ENCODE measurements at places on chromosomes 5 and 9.

DNA sequence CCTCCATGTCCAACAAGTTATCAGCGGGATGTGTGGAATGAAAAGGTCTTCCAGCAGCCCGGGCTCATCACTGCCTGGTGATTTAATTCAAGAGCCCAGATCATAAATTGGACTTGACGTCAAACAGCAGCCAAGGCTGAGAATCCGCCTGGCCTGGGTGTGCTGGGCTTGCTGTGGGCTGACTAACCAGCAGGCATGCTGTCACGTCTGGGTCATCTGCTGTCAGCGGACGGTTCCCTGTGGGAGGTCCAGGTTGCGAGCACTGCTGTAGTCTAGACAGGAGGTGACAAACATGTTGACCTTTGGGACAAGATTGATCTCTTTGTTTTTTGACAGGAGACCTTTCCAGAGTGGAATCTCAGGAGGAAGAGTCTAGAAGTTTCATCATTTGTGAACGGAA is 289.7 kb downstream of the OSTF1 start:
- DNase-seq: no peak

DNA sequence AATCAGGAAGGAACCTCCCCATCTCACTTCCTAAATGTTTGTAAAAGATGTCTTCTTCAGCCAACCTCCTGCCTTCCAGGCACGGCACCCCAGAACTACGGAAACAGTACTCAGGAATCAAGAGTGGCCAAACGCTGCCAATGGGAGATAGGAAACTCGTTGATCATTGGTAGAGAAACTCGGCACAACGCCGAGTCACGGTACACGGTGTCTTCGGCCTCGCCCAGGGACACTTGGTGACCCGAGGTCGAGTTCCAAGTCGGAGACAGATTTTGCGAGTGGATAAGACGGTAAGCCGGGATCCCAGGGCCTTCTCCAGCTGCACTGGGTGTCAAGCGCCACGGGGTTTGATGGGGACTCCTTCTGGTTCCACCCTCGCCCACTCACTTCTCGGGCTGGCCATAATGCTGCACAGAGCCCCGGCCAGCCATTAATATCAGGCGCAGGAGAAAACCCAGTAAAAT is 343 bp downstream of the KIAA0825 start:
- DNase-seq: no peak

- no peak for DNase-seq
Measured at GRCh38 chr9:129498451-129499384, 122.2 kb downstream of the C9orf50 start.

DNA sequence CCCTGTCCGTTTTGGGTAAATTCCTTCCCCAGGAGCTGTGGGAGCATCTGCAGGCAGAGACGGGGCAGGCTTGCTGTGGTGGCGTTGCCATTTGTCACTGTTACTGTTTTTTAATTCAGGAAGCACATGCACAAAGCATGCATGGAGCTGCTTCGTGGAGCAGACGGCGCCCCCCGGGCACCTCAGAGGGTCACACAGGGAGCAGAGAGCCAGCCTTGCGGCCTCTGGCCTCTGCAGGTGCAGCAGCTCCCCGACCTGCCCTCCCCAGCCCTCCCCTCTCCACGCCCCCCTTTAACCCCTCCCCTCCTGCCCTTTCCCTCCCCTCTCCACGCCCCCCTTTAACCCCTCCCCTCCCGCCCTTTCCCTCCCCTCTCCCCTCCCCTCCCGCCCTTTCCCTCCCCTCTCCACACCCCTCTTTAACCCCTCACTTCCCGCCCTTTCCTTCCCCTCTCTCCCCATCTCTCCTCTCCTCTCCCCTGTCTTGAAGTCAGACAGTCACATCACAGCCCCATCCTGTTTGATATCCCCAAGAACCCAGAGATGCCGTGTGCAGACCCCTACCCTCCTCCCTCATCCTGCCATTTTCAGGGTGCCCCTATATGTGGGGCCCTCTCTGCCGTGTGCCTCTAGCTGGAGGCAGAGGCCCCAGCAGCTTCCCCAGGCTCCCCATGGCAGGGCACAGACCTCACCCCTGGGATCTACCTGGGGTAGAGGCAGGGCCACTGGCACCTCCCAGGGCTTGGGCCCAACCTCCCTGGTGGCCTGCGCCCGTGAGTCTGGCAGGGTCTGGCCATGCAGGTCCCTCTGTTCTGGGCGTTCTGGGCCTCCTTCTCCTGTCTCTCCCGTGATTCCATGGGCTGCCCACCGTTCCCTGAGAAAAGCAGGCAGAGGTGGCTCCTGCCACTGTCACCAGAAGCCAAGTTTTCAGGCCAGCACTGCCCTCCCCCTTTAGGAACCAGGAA is 29.6 kb upstream of the UBAC1 start:
- peak; percentile 65 for DNase-seq

DNA sequence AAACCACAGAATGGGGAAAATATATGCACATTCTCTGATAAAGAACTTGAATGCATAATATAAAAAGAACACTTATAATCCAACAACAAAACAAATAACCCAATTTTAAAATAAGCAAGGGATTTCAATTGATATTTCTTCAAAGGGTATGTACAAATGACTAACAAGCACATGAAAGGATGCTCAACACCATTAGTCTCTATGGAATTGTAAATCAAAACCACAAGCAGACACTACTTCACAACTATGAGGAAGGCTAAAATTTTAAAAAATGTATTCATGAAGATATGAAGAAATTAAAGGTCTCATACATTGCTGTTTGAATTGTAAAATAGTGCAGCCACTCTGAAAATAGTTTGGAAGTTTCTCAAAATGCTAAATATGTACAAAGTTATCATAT is 78.9 kb upstream of the GAS1 start:
- no peak for DNase-seq

GRCh38 chr9:121700832-121701419 is 49.5 kb downstream of the DAB2IP start:
- DNase-seq: no peak

- DNase-seq: no peak
Measured at GRCh38 chr9:19022206-19022605, 10.8 kb downstream of the SAXO1 start.

DNA sequence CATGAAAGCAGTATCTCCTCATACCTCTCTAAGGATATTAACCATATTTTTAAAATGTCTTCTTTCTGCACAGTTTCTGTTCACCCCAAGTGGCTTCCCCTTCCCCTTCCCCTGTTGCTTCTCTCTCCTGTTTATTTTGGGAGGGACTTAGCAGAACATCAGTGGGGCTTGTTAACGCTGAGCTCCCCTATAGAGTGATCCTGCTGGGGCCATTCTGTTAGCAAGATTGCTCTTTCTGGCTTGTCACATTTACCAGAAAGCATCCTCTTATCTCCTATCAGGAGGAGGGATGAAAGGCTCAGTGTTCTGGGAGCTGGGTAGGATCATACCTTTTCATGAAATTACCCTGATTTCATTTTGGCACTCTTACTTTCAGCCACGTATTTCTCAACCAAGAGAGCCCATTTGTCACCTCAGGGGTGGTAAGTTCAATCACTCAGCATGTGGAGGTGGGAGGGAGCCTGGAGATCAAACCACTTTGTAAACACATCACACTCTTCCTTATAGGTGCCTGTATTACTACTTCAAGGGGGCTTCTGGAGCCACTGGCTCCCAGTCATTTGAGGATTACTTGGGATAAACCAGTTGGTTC is 16.7 kb downstream of the NXNL2 start:
- DNase-seq: no peak

- no peak for DNase-seq
Measured at GRCh38 chr9:131138676-131139075, 13.3 kb downstream of the NUP214 start.

- no peak for DNase-seq
Measured at GRCh38 chr9:109599131-109599530, 101.0 kb upstream of the PTPN3 start.

DNA sequence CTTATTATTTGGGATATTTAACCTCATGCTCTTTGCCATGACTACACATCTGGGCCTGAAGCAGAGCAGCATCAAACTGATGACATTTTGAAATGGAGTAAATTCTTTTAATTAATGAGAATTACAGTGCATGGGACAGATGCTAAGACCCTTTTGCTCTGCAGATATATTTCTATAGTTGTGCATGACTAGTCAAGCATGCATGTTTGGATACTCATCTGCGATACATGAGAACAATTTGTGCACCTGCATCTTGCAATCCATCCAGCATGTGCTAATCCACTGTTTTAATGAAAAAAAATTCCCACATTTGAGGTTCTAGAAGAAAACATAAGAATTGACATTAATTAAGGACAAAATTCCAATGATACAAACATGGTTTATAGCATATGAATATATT is 1047.6 kb upstream of the ACO1 start:
- no peak for DNase-seq

- DNase-seq: no peak
Measured at GRCh38 chr5:32173267-32174010, 680 bp downstream of the GOLPH3 start.

- DNase-seq: no peak
Measured at GRCh38 chr9:121038362-121038761, 11.7 kb downstream of the C5 start.

DNA sequence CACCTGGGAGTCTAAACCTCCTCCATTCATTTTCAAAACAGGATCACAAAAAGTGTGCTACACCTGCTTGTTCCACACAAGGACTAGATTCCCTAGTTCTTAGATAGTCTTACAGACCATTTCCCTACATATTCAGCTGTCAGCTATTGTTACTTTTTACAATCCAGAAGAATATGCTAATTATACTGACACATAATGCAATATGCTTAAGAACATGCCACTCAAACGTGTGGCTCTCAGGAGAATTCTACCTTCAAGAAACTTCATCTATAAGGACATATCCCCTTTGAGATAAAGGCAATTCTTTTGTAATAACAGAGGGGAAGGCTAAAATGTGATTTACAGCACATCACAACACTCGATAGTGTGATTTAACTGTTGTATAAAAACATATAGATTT is 456.1 kb upstream of the ARRDC3 start:
- DNase-seq: no peak

DNA sequence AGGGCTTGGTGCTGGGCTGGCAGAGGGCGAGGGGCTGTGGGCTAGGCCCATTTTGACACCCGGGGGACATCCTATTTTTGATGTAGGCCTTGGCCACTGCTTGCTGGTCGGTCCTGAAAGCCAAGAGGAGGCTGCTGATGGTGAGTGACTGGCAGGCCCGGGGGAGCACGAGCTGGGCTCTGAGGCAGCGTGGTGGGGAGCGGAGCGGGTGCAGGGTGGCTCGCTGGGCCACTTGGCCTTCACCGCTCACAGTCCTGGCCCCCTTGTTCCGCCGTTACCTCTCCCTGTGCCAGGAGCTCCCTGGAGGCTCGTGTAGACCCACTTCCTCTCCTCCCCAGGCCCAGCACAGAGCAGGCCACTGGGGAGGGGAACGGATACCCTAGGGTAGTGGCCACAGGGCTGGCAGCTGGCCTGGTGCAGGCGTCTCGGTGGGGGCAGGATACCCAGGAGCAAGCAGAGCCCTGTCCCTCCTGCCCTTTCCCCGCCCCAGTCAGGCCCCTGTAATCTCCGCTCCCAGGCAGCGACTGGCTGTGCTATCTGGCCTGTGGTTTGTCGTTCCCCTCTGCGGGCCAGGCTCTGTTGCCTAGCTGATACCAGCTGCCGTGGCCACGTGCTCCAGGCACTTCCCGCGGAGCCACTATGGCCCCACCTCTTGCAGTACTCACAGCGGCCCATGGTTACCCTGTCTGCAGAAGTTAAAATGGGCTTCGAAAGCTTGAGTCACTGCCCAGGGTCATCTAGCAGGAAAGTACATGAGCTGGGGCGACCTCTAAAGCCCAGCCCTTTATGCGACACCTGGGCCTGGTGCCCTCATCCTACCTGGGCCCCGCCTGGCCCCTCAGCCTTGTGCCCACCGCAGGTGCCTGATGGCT is 11.7 kb upstream of the DOLPP1 start:
- DNase-seq: no peak

DNA sequence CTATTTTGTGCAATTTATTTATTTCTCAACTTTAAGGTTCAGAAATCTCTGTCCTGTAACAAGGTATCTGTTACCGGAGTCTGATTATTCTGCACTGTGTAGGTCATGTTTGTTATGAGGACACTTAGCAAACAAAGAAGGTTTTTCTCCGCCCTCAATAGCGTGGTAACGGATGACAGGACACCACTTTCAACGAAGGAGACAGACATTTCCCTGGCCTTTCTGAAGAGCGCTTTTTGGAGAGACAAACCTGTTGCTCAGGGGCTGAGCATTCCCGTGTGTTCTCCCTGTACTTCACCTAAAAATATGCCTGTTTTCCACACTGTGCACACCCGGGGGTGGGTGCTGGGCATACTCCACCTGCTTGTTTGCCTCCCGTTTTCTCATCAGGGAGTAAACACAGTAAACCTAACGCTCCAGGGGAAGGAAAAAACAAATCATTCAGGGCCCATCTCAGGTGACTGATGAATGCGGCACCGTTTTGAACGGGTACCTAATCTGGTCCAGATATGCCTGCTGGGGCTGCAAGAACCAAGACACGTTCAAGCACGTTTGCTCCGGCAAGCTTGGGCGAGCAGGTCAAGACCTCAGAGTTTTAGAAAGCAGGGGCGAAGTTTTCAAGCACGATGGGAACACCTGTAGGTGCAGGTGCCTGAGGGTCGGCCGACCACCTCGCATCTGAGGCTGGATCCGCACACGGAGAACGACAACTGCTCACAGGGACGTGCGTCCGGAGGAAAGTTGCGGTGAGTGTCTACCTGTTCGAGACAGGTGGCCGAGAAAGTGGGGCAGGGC is 859 bp downstream of the RETREG1 start:
- no peak for DNase-seq

GRCh38 chr9:83557317-83557716 is 19.1 kb upstream of the FRMD3 start:
- DNase-seq: no peak

DNA sequence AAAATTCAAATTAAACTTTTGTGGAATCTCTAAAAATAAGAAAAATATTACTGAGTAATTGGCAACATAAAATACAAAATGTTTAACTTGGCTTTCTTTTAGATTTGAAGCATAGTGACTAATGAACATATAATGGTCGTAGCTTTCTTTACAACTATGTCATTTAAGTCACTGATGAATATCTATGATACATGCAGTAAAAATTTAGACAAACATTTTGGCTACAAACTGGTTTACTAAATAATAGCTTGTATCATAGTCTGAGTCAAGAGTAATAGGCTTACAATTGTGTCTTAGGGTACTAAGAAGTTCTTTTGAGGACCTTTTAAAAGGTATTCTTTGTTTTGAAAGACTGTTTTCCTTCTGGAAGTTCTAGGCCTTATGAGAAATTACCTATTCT is 2.0 kb upstream of the APC start:
- no peak for DNase-seq

DNA sequence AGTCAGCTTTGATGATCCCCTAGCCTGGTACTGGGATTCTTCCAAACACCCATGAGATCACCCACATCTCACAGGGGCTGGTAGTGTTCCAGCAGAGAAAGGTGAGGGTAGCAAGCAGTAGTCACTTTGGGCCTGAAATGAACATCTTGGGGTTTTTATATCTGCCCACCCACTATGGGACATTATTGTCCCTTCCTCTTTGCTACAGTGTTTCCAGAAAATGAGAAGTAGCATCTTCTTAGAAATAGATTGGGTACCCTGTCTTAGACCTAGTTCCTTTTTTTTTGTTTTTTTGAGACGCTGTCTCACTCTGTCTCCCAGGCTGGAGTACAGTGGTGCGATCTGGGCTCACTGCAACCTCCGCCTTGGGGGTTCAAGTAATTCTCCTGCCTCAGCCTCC is 249.2 kb upstream of the ANKRD55 start:
- no peak for DNase-seq

- DNase-seq: peak; percentile 73
Measured at GRCh38 chr5:140145818-140146522, 20.2 kb downstream of the IGIP start.

GRCh38 chr5:54632131-54632701 is 114.7 kb downstream of the SNX18 start:
- DNase-seq: no peak
